ENCODE measurements at places on chromosomes 1 and 21.

DNA sequence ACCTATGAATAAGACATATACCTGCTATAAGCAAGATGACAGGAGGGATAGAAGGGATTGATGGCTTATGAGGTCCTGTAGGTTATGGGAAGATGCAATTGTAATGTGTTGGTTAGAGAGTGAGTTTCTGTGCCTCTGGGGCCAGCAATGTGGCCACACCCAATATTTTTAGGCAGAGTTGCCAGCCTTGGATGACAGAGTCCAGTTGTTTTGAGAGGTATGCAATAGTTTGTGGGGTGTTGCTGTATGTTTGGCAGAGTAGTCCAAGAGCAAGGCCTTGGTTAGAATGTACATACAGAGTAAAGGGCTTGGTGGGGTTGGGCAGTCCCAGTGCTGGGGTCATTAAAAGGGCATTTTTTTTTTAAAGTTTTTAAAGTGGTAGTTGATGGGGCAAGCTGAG is 36.6 kb upstream of the PLA2G5 start:
- DNase-seq, result no peak

DNA sequence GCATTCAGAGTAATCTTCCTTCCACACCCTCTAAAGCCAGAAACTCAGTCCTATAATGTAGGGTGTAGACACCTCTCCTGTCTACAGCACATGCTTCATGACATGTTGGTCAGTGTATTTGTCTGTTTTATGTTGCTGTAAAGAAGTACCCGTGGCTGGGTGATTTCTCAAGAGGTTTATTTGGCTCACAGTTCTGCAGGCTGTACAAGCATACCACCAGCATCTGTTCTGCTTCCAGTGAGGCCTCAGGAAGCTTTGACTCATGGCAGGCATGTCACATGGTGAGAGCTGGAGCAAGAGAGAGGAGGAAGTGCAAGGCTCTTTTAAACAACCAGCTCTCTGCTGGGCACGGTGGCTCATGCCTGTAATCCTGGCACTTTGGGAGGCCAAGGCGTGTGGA is 12.1 kb downstream of the PLOD1 start:
- DNase-seq, result no peak

DNA sequence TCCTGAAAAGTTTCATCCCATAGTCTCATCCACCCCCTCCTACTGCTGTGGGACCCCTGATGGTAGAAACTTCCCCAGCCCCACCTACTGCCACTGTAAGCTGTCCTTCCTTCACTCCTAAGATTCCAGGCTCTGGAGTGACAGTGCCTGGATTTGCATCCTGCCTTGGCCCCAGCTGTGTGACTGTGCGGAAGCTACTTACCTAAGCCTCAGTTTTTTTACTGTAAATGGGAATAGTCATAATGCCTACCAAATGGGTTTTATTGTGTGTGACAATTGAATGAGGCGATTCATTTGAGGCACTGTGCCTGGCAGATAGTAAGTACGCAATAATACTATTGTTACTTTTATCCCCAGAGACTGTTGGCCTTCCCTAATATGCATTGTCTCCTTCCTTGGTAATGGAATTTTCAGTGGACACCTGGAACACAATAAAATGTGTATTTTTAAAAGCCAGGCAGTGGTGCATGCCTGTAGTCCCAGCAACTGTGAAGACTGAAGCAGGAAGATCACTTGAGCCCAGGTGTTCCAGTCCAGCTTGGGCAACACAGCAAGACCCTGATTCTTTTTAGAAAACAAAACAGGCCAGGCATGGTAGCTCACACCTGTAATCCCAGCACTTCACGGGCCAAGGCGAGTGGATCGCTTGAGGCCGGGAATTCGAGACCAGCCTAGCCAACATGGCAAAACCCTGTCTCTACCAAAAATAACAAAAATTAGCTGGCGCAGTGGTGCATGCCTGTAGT is 55.0 kb upstream of the ZNF326 start:
- no peak for DNase-seq

- DNase-seq, result no peak
These were observed 486.9 kb upstream of the NCAM2 start for GRCh38 chr21:20511216-20511880.

- DNase-seq, result no peak
These were observed 10.2 kb downstream of the RPS6KA1 start for GRCh38 chr1:26539722-26540121.

DNA sequence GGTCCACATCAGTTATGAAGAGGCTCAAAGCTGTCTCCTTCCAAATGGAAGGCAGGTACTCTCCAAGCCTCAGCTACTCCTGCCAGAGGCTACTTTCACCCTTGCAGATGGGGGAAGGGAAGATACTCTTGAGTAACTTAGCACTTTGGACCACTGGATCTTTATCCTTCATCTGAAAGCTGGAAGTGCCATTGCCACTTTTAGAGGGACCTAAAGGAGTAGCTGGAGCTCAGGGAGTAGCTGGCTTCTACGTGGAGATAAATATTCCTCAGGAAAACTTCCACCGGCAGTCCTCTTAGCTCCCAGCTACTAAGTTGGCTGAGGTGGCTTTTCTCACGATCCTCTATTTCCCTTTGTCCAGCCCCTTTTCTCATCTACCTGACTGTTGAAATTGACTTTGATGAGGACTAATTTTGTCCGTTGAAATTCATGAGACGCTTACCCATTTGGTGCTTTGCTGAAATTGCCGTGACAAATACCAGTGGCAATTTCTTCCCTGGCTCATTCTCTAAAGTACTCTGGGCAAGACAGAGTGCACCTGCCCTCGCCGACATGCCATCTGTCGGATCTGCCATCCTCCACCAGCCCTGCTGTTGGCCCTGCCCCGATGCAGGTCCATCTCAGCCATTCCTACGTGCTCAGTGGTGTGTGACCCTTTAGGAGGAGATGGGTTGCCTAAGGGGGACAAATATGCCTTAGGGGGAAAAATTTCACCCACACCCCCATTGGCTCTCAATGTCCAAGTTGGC is 13.6 kb downstream of the IGSF21 start:
- no peak for DNase-seq

- no peak for DNase-seq
These were observed 63.3 kb upstream of the PARP1 start for GRCh38 chr1:226470921-226471866.

DNA sequence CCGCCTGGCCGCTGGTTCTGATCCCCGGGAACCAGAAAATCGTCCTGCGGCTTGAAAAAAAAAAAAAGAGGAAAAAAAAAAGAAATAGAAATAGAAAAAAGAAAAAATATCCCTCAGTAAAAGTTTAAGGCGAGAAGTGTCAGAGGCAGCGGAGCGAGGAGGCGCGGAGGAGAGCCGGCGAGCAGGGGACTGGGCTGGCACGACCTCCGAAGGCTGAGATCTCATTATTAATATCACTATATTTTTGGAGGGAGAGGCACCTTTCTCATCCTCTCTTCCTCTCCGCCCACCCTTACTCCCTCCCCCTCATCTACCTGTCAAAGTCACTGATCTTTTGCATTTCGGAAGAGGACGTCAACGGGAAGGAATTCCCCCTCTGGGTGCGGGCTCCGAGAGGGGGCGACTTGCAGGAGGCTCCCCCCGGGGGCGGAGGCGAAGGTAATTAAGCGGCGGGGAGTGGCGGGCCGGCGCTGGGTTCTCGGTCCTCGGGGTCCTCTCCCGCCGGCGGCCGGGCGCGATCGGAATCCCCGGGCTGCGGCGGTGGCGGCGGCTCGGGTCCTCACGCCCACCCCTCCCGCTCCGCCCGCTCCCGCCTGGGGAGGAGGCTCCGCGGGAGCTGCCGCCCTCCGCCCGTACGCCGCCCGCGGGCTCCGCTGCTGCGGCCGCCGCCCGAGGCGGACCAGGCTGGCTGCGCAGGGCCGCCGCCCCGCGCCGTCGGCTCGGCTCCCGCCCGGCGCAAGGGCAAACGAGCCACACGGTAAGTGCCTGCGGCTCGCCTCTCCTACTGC is at the start of gene NTNG1:
NTNG1 (plus strand) TSS at position 337 of the 788 bp plus-strand sequence.
- no peak for DNase-seq

GRCh38 chr1:159429074-159429861 is 2.7 kb upstream of the OR10J4 start:
- no peak for DNase-seq

DNA sequence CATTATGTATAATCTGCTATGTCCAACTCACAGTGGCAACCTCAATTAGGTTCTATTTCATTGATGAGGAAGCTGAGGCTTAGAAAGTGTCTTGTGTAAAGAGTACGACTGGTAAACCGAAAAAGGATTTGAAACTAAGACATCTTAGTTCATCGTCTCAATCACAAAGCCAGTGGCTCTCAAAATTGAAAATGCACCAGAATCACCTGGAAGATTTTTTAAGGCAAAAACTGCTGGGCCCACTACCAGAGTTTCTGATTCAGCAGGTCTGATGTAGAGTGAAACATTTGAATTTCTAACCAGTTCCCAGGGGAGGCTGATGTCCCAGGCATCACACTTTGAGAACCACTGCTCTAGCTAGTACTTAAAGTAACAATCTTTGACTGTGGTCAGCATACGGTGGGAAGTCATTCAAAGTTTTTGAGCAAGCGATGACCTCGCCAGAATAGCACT is 5.2 kb upstream of the LRRC53 start:
- DNase-seq, result no peak

GRCh38 chr1:225865514-225865913 is 16.7 kb downstream of the TMEM63A start:
- DNase-seq, result no peak

GRCh38 chr1:151282883-151283725 is 1.0 kb downstream of the ZNF687 start:
- DNase-seq, result peak; percentile 33

DNA sequence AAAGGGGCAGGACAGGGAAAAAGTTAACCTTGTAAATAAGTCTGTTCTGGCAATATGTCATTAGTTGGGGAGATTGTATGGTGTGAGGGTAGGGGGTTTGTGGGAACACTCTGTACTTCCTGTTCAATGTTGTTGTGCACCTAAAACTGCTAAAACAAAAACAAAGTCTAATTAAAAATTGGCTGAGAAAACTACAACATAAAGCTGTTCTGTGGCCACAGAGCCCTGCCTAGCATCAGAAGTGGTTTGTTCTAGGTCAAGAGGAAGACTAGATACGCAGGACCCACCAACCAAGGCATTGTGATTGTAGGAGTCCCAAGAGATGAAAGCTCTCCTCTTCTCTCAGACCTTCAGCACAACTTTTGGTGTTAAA is 81.0 kb upstream of the LRRC8D start:
- DNase-seq, result no peak

GRCh38 chr1:2300004-2300771 is 72.1 kb downstream of the SKI start:
- DNase-seq, result peak; percentile 83

DNA sequence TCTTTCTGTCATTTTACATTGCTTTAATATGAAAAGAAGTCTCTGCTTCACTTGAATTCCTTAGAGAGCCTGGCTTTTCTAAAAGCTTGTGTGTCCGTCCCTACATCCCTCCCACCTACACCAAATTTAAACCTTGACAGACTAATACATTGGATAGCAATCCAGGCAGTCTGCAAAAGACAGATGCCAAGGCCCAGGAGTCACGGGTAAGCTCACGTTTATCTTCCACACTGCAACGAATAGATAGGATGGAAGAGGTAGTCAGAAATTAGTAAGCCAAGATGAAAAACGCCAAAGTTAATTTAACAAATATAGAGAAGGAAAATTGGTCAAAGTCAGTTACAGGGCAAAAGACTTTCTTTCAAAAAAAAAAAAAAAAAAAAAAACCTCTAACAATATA is 338.1 kb downstream of the SMYD3 start:
- DNase-seq, result no peak

- DNase-seq, result no peak
These were observed 26.6 kb upstream of the CDC14A start for GRCh38 chr1:100325415-100326324.

DNA sequence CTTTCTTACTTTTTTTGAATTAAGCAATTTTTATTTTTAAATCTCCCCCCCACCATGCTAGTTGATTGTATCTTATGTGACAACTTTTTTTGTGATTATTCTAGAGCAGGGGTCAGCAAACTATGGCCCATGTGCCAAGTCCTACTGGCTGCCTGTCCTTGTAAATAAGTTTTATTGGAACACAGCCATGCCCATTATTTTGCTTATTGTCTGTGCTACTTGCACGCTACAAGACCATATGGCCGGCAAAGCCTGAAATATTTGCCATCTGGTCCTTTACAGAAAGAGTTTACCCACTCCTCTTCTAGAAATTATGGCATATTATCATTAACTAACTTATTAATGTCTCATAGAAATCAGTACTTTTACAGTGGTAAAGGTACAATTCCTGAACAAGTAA is 51.7 kb downstream of the AK5 start:
- DNase-seq, result no peak

GRCh38 chr1:156097499-156098178 is 15.4 kb upstream of the MEX3A start:
- no peak for DNase-seq

- no peak for DNase-seq
These were observed 72.4 kb downstream of the ELAVL4 start for GRCh38 chr1:50181027-50181663.

DNA sequence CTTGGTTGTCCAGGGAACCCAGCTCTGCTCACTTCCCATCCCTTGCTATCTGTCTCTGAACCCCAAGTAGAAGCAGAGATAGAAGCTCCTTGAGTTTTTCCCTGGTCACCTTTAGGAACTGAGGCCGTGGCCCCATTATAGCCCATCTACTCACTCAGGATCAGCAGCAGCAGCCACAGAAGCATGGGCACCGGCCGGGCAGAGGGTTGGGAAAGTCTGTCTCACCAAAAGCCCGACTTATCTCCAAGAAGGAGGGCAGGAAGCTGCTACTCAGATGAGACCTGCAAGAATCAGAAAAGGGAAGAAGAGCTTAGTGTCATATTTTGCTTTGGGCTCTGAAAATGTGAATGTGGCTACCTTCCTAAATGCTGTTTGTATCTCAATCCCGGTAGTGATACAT is 264 bp downstream of the FCRL3 start:
- no peak for DNase-seq

GRCh38 chr1:101128846-101129245 is 103.3 kb upstream of the DPH5 start:
- DNase-seq, result no peak

DNA sequence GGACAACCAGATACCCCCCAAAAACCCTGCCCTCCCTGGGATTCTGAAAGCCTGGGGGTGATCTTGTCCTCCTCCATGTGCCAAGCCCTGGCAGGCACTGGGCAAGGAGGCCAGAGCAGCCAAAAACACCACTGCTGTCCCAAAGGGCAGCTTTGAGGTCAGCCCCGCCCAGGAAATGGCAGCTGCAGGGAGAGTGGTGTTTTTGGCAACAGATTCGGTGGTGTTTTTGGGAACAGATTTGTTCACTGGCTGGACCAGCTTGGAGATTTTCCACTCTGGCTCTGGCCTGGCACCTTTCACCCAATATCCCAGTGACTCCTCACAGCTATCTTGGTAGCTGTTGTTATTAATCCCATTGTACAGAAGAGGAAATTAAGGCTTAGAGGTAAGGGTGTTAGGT is 34.7 kb downstream of the LRP8 start:
- DNase-seq, result no peak

All from naive thymus-derived CD4-positive, alpha-beta T cell (primary cell).